ENCODE measurements at places on chromosomes 7 and 10.

GRCh38 chr7:22143491-22143890 lies 197.8 kb upstream of the CDCA7L start:
- no peak for DNase-seq

GRCh38 chr7:128728598-128728997 lies 10.6 kb upstream of the CALU start:
- DNase-seq = no peak

- DNase-seq = no peak
Observed at GRCh38 chr10:131978851-131979250, 2.9 kb downstream of the BNIP3 start.

GRCh38 chr7:104367926-104368325 lies 39.5 kb downstream of the LHFPL3 start:
- DNase-seq = no peak

- no peak for DNase-seq
Observed at GRCh38 chr10:33122014-33122809, 164.2 kb upstream of the ITGB1 start.

GRCh38 chr7:147941381-147941780 lies 649.2 kb upstream of the C7orf33 start:
- DNase-seq = no peak

DNA sequence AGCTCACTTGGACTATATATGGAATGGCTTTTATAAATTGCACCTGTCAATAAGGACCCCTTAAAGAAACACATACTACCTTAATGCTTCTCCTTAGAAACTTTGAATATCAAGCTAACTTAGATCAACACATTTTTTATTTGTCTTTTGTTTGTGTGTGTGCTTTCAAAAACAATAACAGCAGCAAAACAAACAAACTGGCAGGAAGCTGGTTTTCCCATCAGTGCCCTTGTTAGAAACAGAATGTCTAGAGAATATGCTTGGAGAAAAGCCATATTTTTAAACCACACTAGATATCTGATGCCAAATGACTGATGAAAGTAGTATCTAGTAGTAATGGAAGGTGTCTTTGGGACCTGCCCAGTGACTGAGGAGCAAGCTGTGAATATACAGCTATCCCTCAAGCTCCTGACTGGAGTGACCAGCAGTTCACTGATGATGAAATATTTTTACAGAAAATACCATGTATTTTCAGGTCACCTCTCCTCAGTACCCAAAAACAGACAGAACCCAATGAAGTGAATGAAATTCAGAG lies 1.0 kb downstream of the PDE1C start:
- DNase-seq = no peak

- no peak for DNase-seq
Observed at GRCh38 chr7:27091105-27091504, 4.7 kb downstream of the HOXA1 start.

DNA sequence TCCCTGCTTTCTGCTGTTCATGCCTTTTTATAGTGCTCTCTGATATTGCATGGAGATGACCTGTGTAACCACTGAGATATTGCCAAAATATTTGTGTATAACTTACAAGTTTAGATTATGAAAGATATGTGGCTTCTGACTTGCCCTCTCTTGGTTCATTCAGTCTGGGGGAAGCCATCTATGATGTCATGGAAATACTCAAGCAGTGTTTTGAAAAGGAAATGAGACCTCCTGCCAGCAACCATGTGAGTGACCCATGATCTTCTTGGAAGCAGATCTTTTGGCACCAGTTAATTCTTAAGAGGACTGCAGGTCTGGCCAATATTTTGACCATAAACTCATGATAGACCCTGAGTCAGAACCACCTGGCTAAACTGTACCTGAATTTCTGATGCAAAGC lies 183.0 kb downstream of the THSD7A start:
- no peak for DNase-seq

DNA sequence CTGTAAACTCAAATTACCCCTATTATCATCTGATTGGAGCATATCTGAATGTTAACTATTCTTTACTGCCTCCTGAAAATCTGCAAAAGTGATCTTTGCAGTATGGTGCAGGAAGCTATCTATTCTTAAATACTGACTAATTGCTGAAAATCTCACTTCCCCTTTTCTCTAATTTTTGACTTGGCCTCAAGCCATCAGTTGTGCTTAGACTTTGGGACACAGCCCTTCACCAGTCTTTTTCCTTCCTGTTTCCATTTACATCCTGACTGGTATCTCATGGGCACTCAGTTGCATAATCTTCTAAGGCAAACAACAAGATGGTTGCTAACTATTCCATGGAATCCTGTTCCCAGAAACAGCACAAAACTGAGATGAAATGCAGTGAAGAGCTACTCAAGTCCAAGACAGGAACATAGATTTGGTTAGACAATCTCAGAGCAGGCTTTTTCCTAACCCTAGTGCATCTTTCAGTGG lies 228.5 kb downstream of the SORCS1 start:
- DNase-seq = peak; percentile 6

DNA sequence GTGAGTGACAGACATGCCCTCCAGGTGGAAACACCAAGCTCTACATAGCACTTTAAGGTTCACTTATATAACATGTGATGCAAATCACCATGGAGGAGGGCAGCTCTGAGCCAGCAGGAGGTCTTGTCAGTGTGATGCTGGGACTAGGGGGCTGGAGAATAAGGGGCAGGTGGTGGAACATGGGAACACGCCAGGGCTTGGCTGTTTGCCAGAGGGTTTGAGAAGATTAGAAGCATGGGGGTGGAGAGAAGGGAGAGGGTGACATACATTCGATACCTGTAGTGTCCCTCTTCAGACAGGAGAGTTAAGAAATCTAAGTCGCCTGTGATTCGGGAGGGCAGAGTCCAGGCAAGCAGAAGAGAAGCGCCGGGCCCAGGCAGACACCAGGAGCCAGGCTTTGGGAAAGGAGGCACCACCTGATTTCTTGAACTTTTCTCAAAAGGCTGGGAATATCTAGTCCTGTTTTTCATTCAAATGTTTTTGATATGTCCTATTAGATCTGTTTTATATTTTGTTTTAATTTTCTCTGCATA lies 16.9 kb upstream of the LAMB4 start:
- no peak for DNase-seq

DNA sequence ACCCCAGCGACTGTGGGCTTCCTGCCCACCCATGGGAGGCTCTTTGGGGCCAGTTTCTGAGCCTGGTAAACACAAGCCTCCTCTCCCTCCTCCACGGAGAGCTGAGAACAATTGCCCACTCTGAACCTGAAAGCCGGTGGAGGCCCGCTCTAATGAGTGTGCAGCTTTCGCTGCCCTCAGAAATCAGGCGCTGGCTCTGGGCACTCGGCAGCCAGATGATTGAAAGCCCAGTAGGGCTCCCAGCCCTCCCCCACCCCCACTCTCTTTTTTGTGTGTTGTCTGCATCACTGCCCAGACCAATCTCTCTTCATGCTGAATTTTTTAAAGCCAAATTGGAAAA lies 438.9 kb downstream of the RPS24 start:
- no peak for DNase-seq

GRCh38 chr7:35797311-35797710 lies 3.5 kb upstream of the SEPTIN7 start:
- DNase-seq = no peak

DNA sequence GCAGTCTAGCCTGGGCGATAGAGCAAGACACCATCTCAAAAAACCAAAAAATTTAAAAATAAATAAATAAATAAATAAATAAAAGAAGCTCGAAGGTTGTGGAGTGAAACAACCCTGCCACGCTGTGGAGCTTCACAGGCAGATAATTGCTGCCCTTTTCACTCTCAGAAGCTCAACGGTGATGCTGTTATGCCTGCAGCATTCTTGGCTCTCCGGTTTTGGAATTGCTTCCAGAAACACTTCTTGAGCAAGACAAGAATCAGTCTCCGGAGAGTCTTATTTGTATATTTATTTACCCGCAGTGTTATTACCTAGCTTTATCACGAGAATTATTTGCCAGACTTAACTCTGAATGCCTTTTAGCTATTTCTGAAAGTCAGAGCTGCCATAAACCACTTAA lies 40.5 kb upstream of the UBE2H start:
- no peak for DNase-seq

DNA sequence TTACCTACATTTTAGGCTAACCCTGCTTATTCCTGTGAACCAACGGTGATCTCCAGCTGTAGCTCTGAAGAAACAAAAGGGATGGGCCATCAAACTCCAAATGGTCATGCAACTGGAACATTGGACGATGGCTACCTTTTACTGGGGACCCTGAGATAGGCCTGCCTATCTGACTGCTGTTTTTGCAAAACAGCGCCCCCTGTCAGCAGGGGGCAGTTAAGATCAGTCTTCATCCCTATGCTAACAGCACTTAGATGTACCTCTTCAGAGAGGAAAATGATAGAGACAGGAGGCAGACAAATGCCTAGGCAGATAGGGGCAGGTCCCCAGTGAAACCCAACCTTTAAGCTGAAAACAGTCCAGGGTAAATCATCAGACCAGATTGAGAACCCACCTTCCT lies 1085.4 kb upstream of the SORCS1 start:
- no peak for DNase-seq

DNA sequence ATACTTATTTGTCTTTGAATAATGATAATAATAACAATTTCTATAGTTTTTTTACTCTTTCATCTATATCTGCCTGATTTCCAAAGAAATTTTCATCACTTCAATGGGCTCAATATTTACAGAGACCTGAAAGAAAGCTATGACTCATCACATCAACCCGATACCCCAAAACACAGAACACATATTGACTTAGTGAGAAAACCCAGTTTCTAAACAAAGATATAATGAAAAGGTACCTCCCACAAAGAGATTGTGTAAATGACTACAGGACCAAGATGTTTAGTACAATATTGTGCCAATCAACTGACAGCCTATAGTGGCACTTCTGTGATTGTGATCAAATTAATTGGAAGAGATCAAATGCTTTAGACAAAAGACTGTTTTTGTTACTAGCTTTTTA lies 133.9 kb downstream of the PCDH15 start:
- DNase-seq = no peak

DNA sequence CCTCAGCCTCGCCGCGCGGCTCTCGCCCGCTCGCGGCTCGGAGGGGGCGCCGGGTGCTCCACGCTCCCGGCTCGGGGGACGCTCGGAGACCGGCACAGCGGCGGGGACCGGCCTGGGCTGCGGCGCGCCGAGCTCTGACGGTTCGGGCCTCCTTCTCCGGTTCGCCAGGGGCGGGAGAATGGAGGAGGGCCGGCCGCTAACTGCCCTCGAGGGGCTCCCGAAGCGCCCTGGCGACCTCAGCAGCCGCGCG lies 232 bp upstream of the GRID1 start:
- no peak for DNase-seq

All from KG1 (cell line).